ENCODE measurements at places on chromosomes 5 and 9. TPM values are rescaled to one million over a fixed set of nuclear protein-coding genes. Genes with fewer than 3 reads are reported as not detected.
A peak's percentile ranks its signal among the peaks of the same experiment; 100 is the strongest.

- no peak for DNase-seq
Observed at GRCh38 chr5:155098433-155098832, 84.9 kb downstream of the KIF4B start.

Gene CCL28
- 2.2 TPM for total RNA-seq

Gene PCA3
- not detected for total RNA-seq

Gene IL33
- total RNA-seq: not detected

DNA sequence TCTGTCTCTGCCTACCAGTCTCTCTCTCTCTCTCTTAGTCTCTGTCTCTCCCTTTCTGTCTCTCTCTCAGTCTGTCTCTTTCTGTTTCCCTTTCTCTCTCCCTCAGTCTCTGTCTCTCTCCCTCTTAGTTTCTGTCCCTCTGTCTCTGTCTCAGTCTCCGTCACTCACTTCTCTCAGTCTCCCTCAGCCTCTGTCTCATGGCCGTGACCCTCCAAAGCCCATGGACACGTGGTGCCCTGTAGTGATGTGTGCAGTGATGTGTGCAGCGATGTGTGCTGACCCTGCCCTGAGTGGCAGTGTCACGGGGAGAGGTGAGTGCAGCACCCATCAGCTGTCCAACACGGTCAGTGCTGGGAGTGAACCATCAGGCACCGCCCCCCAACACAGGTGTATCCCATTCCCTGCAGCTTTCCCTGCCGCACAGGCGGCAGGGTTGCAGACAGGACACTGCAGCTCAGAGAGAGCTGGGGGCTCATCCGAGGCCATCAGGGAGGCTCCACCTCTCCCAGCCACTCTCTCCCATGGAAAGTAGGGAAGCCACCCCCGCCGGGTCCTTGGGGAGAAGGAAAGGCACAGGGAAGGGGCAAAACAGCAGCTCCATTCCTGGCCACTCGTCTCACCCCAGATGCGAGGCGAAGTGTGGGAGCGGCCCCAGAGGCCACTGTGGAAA, 794 bp upstream of the LRRC14B start:
- no peak for DNase-seq

DNA sequence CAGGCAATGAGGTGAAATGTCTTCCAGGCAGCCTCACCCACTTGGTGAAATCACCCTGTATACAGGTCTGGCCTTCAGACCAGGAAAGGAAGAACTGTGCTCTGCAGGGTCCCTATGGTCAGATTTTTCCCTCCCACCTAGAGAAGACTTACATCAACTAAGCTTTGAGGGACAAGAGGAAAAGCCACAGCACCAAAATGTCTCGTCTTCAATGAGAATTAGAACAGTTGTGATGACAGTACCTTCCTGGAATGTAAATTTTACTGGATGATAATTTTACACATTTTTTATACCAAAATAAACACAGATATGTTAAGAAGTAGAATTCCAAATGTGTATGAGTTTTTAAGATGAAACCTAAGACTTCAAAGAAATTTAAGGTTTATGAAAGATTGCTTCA, 283.9 kb downstream of the SPOCK1 start:
- no peak for DNase-seq

GRCh38 chr5:167348251-167348926, 943.1 kb upstream of the WWC1 start:
- no peak for DNase-seq

- DNase-seq: no peak
Observed at GRCh38 chr5:54927097-54927746, 58.2 kb downstream of the ESM1 start.

Gene USP20
- total RNA-seq: 14.7 TPM

Gene PCDHGA5
- 0.25 TPM for total RNA-seq

Gene IFNA8
- not detected for total RNA-seq

Gene IFNK
- total RNA-seq: not detected

Gene ASPN
- 0.12 TPM for total RNA-seq

Gene COL23A1
- 0.10 TPM for total RNA-seq

DNA sequence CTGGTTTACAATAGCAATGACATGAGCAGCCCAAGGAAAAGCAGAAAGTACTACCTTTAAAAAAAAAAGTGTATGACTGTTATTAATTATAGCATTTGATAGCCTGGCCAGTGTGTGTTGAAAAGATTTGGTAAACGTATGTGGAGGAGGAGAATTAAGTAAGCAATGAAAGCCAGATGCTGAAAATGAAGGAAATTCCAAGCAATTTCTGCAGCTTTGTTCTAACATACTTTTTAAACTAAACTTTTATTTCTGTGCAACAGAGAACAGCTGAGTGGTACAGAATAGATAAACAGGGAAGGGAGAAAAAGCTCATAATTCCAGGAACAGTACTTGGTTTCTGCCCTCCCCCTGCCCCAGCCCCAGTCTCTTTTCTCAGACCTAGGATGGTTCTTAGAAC, 252.6 kb downstream of the ADAMTSL1 start:
- no peak for DNase-seq

DNA sequence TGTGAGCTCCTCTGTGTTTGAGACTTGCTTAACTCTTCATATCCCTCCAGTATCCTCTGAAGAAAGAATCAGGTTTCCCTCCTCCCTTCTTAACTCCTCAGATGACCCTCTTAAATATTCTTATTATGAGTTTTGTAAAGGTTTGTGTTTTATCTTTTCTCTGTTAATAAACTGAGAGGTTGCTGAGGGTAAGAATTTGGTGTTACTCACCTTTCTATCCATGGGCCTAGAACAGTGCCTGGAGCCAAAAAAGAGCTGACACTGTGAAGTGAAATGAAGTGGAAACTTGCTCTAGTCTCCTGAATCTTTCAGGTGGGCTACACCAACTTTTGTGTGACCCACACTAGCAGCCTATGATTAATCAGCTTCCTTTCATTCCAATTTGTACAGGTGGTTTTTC, 208.4 kb downstream of the CSNK1G3 start:
- no peak for DNase-seq

DNA sequence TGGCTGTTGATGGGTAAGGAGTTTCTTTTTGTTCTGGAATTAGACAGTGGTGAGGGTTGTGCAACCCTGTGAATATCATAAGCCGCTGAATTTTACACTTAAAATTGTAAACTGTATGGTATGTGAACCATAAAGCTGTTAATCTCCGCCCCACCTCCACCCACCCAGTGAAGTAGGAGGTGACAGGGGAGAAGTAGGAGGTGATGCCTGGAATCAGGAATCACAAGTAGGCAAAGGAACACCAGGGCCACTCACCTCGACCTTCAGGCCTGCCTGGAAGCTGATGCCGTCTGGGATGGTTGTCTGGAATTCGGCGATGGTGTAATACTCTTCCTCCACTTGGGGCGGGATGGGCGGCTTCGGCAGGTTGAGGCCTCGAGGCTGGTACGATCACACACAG, 62.3 kb upstream of the UBTD2 start:
- DNase-seq: no peak

DNA sequence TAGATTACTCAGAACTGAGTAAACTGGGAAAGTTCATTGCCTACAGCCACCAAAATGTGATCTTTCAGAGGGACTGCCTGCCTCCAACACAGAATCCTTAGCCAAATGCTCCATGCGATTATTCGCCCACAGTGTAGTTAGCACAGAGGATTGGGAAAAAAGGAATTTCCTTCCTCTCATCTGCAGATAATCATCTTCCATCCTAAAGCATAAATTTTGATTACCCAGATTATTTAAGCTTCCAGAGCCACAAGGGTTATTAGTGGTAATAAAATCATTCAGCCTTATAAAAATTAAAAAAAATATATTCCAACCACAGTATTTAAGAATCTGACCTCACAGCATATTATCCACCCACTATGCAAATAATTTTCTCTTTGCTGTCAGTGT, 285.3 kb upstream of the GRAMD2B start:
- no peak for DNase-seq

DNA sequence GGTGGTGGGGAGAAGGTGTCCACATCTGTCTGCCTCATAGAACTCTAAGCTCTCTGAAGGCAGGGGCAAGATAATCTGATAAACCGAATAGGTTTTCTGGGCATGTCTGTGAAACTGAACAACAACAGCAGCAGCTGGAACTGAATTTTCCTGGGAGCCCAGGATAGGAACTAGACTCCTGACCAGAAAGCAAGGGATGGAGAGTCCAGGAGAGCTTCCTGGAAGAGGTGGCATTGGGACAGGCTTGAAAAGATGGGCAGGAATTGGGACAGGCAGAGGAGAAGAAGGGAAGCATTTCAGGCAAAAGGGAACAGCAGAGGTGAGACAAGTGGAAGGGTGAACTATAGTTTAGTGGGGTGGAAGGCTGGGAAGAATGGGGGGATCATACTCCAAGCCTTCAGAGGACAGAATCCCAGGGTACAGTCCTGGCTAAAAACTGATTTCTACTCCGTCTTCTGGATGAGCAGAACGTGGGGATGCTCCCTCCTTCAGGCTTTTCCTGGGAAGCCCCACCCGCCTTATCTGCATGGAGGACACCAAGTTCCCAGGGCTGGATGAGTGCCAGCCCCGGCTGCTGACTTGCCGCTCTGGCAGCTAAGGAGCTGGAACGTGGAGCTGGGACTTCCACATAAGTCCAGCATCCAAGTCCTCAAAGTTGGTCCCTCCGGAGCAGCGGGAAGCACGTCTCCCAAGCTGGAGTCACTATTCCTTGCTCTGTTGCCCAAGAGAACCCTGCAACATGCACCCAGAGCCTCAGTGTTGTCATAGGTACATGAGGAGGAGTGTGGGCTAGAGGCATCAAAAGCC, 13.9 kb upstream of the KIF12 start:
- DNase-seq: peak; percentile 53

GRCh38 chr9:109455861-109456260, 42.2 kb downstream of the PTPN3 start:
- no peak for DNase-seq

Gene CHSY3
- total RNA-seq: 0.82 TPM

Gene FOXD1
- total RNA-seq: 46.4 TPM

Gene ZNF354C
- 3.9 TPM for total RNA-seq

DNA sequence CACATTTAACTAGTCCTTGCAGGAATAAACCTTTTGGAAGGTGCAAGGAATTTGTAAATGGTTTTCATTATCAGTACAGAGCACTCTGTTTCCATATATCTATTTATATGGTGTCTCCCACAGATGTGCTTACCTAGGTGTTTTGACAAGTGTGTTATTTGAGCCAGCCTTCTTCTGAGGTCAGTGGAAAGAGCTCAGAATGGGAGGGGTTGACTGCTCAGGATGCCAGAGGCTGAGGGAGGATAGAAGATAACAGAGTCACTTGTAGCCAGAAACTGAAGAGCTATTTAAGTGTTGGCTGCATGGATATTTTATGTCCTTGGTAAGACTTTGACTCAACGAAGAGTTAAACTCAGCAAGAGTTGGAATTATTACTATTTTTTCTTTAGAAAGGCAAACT, 5.0 kb downstream of the CMYA5 start:
- no peak for DNase-seq

DNA sequence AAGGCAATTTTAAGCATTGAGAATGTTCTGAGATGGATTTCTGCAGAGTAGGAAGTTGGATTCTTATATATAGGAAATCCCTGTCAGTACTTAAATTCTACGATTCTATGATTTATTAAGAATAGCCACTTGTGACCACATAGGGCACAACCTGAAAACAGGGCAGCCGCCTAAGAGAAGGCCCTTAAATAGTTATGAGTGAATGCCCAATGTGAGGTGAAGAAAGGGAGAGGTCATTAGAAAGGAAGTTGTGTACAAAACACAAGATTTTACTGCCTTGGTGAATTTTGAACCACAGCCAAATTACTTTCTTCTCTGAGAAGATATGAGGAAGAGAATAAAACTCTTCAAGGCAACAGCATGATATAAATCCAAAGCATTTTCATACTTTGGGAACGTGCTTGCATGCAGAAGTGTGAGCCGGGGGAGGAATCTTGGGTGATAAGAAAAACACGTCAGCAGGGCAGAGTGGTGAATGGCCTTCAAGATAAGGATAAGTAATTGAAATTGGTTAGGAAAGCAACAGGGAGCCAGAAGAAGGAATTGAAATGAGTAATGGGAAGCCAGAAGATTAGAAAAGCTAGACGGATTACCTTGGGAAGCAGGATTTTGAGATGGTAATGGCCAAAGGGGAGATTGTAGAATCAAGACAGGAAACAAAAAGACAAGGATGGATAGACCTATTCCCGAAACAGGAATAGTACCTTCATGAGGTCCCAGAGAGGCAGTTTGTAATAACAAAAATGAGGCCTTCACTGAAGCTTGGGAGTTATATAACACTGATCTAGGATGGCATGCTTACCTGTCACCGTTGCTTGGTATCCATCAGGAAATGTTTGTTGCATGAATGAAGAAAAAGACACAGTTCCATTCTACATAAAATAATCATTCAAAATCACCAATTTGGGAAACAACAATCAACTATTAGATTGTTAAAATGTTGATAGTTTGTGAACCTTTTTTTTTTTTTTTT, 244.3 kb downstream of the PDE4D start:
- DNase-seq: no peak

DNA sequence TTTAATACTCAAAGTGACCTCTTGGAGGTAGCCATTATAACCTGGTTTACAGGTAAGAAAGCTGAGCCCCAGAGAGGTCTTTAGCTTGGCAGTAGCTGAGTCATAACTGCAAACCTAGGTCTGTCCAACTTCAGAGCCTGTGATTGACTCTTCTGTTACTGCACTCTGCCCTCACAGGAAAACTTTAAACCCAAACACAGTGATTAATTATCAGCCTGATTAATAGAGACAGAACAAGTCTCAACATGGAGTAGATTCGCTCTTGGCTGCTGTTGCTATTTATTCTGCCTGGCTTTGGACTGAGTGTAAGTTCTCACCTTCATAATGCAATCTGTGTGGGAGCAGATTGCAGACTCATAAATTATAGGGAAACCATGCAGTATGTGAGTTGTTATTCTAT, 27.4 kb upstream of the TXN start:
- DNase-seq: peak; percentile 86

DNA sequence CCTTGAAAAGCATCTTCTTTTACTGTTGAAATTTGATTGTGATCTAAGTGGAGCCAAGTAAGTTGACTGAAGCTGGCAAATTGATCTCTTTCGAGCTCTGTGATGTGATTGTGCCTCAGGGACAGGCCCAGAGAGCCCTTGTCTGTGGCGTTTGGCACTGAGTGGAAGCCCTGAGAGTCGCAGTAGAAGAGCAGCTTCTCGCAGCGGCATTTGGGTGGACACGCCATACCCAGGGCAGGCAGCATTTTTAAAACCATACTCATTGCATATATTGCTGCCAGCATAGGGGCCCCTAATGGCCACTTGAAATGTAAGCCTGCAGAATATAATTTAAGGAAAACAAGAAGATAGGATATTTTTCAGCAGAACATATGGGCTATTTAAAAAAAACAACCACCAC, 894 bp downstream of the LRRTM2 start:
- DNase-seq: no peak

DNA sequence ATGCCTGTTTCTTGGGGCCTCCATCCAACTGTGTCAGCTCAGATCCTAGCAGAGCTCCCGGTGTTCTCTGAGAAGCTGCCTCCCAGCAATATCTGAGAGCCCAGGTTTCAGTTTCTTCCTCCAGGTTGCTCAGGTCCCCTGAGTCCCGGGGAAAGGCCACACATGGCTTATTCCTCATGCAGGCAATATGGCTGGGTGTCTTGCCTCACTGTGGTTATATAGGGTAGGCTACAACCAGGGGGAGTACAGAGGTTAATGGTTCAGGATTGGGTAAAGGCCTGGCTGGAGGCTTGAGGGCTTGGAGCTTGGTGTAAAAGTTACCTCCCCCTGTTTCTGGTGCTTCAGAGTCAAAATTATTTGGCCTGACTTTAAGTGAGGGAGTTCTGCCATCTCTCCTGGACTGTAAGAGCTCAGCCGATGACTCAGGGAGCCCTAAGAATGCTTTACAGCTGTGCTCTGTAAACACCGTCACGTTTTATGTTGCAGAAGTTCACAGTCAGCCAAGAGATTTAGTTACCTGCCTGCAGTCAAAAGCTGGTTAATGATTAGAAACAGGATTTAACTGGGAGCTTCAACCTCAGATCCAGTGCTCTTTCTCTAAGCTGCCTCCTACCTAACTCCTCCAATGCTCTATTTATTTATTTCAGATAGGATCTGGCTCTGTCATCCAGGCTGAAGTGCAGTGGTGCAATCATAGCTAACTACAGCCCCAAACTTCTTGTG, 24.3 kb upstream of the UBAP2 start:
- peak; percentile 80 for DNase-seq
